Effector memory CD8-positive, alpha-beta T cell (primary cell): ENCODE measurements at places on chromosomes 16 and 17.

DNA sequence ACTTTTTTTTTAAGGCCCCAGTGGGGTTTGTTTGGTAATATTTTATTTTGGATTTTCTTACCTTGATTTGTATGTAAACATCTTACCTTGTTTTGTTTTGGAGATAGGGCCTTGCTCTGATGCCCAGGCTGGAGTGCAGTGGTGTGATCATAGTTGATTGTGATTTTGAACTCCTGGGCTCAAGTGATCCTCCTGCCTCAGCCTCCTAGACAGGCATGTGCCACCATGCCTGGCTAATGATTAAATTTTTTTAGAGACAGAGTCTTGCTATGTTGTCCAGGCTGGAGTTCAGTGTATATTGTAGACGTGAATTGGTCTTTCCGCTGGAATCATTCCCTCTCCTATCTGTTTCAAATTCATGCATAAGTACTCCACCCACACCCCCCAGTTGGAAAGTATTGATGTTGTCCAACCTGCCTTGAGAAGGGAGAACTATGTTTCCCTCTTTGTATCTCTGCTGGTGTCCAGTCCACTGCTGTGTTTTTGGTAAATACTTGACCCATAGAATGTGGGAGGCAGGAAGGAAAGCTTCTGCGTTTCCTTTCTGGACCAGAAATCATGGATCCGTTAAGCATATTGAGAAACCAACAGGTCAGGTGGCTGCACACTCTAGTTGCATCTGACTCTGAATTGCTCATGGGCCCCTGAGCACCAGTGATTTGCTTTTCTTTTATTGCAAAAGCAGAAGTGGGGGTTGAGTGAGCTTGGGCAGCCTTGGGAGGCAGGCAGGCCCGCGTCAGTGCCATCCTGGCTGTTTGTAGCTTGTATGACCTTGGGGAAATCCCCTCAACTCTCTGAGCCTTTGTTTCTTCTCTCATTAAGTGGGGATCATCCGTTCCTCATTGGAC lies 25.0 kb downstream of the RMI2 start:
- DNase-seq, result no peak

DNA sequence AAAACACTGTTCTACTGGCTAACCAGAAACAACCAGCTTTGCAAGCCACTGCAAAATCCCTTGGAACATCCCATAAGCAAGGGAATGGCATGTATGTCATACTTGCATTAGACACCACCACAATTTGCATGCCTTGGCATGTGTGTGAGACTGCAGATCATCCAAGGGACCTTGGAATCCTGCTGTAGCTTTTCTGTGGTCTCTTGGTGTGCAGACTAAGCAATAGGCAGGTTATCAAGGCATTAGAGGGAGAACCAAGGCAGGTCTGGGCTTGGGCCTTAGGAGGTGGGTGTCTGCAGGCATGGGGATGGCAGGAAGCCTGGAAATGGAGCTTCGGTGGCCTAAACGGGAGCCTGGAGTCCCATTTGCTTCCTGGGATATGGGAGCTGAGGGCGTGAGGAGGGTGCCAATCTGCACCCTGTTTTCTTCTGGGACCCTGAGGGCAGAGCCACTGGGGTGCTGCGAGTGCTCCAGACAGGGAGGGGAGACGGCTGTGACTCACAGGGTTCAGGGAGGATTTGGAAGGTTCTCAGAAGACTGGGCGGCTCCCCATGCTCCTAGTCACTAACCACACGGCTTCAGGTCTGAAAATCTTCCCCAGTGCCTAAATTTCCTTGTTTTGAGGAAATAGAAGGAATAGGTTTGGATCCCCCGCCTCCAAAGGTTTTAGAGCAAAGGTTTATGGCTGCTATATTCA lies 36.6 kb downstream of the FAM20A start:
- no peak for DNase-seq

DNA sequence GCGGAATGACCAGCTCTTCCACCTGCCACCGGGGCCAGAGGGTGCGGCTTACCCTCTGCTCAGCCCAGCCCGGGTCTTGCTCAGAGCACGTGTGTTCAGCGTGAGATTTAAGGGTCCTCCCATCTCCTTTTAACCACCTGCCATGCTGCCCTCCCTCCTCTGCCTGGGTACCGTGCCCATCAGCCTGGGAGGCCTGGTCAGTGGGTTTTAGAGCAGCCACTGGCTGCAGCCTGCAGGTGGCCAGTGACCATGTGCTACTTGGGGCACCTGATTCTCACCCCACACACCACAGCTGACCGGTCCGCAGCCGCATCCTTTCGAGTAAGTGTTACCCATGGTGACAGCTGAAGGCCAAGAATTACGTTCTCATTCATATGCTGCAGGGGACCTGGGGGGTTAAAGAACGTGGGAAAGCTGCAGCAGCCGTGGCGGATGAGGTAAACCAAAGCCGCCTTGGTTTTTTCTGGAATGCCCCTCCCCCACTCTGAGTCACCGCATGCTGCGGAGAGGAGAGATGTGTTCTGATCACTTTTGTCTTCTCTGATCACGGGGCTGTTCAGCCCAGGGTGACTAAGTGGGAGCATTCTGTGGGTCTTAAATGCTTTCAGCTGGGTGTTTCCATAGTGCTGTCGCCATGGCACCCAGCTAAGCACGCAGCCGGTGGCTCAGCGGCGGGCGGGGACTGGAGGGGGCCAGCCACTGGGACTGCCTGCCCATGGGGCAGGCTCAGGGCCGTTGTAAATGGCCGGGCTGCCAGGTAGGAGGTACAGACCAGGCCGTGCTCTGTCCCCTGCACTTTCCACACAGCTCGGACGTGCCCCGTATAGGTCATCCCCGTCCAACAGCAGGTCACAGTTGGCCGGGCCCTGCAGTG lies 59.8 kb downstream of the BAIAP2 start:
- DNase-seq, result peak; percentile 96

DNA sequence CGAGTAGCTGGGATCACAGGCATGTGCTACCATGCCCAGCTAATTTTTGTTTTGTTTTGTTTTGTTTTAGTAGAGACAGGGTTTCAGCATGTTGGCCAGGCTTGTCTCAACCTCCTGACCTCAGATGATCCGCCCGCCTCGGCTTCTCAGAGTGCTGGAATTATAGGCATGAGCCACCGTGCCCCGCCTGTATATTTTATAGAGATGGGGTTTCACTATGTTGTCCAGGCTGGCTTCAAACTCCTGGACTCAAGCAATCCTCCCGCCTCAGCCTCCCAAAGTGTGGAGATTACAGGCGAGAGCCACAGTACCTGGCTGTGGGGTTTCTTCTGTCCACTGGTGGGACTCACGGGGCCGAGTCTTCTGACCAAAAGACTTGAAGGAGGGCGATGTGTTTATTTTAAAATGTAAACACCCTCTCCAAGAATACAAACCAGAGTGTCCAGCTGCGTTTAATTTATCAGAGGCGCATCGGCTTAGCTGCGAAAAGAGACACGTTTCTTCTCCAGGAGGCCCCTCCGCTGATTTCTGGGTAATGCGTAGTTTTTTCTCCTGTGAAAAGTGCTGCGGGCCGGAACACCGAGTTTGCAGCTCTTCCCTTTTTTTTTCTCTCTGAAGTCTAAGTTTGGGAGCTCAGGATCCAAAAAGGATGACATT lies 86.9 kb upstream of the CIBAR2 start:
- DNase-seq, result no peak

- DNase-seq, result no peak
Observed at GRCh38 chr17:57521606-57522005, 223.5 kb downstream of the CCDC182 start.

DNA sequence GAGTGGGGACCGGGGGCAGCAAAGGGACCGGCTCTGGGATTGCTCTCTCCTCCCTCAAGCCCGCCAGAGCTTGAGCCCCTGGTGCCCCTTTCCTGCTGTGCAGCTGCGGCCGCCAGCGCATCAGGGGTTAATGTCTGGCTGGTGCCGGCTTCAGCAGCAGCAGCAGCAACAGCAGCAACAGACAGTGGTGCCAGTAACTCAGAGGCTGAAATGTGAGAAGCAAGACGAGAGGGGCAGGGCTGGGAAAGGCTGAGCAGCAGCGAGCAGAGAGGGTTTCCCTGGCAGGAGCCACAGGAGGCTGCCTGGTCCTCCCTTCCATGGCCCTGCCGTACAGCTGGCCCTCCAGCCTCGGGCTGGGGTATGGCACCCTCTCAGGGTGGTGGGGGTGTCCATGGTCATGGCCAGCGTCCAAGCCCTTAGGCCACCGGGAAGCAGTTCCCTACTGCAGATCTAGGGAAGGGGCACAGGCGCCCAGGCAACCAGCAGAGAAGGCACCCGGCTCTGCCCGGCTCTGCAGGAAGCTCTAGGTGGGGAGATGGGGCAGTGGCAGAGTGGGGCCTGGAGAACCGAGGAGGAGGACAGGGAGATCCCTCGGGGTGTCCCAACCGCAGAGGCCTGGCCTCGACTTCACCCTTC lies 21.1 kb upstream of the TFAP4 start:
- DNase-seq, result no peak

DNA sequence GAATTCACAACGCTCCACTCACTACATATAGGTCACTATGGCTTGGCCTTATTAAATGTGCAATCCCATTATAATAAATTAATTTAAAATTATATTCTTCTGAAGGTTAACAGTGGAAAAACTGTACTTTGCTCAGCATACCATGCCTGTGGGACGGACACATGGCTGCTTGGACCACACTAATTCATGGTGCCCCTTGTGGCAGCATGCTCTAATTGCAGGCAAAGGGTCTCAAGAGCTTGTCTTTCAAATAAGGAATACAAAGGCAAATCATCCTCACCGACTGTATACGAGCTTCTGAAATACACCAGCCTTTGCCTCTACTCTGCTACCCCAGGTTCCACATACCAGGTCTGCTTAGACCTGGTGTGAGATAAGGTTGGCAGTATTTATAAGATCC lies 11.7 kb downstream of the SMPD3 start:
- DNase-seq, result no peak

GRCh38 chr16:68660359-68660795 lies 15.3 kb downstream of the CDH3 start:
- no peak for DNase-seq

DNA sequence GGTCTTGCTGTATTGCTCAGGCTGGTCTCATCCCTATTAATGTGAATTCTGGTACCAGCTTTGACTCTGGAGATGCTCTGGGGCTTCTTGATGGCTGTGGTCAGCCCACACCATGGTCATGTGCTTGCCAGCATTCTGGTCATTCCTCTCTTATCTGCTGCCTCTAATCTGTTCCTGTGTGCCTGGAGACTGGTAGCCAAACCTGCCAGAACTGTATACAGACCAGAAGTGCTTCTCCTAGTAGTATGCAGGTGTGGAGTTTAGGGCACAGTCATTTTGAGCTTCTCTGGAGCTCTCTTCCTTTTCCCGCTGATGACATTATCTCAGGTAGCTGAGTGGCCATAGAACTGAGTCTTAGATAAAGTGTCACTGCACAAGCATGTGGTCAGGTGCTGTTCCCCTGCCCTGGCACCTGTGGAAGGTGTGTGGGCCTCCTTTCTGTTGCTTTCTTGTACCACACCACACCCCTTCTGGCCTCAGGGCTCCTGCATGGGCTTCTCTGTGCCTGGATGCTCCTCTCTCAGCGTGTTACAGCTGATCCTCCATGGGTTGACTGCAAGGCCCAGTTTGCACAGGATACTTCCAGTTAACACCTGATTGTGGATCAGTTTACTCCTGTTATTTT lies 162.7 kb downstream of the SPECC1 start:
- DNase-seq, result no peak
